Prostate gland (tissue), 2 donors: ENCODE measurements at places on chromosomes 12 and 14.

DNA sequence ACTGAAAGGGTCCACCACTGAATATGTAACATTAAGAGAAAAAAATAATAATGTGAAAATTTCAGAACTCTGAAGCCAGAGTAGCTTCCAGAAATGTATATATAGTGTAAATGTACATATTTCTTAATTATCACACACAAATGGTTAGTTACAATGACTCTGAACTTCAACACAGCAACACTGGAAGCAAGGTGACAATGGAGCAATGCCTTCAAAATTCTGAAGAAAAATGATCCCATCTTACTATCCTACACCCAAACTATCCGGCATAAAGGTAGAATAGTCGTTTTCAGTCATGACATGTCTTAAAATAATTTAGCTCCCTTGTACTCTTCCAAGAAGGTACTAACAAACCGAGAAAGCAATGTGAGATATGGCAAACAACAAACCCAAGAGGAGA is 11.9 kb downstream of the NAP1L1 start:
- no peak overlapping the region for H3K27ac ChIP-seq
- H3K36me3 ChIP-seq, result no peaks in the 10 kb centered on the region
- no peaks in the 10 kb centered on the region for H3K27me3 ChIP-seq
- H3K4me1 ChIP-seq, result no peaks in the 10 kb centered on the region

DNA sequence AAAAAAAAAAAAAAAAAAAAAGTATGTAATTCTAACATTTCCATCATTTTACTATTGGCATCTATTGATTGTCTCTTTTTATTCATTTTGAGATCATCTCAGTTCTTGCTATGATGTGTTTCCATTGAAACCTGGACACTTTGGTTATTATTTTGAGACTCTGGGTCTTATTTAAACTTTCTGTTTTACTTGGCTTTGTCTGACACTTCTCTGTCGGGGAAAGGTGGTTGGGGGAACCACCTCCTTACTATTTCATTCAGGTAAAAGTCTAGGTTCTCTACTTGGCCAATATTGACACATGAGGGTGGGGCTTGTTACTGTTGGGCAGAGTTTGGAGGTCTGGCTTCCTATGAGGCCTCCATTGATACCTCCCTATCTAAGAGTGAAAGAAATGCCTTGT is 228.0 kb downstream of the NRXN3 start:
- no peak overlapping the region for H3K27ac ChIP-seq
- H3K36me3 ChIP-seq, result no peaks in the 10 kb centered on the region
- no peak for DNase-seq

- no peaks in the 10 kb centered on the region for H3K4me1 ChIP-seq
- H3K27me3 ChIP-seq, result no peaks in the 10 kb centered on the region
- no peak for DNase-seq
- no peak overlapping the region for H3K27ac ChIP-seq
- H3K36me3 ChIP-seq, result no peaks in the 10 kb centered on the region
Observed at GRCh38 chr12:96219700-96220206, 25.6 kb downstream of the ELK3 start.

GRCh38 chr14:95515080-95515489 is 1.4 kb downstream of the SYNE3 start:
- no peak overlapping the region for H3K27ac ChIP-seq
- no peaks in the 10 kb centered on the region for H3K36me3 ChIP-seq
- H3K4me1 ChIP-seq, result peaks cover 4% of the 10 kb centered on the region
- no peak for DNase-seq

GRCh38 chr12:23770202-23770938 is 179.1 kb downstream of the SOX5 start:
- no peaks in the 10 kb centered on the region for H3K36me3 ChIP-seq
- no peak for DNase-seq
- H3K4me1 ChIP-seq, result no peaks in the 10 kb centered on the region
- H3K27me3 ChIP-seq, result no peaks in the 10 kb centered on the region
- no peak overlapping the region for H3K4me3 ChIP-seq

- no peaks in the 10 kb centered on the region for H3K4me1 ChIP-seq
- no peaks in the 10 kb centered on the region for H3K27me3 ChIP-seq
- H3K4me3 ChIP-seq, result peak overlapping the region; percentile 73
- no peaks in the 10 kb centered on the region for H3K36me3 ChIP-seq
Observed at GRCh38 chr12:14768823-14769405, 34.4 kb downstream of the WBP11 start.
